ENCODE measurements at places on chromosomes 11 and 22. TPM values are rescaled to one million over a fixed set of nuclear protein-coding genes. Genes with fewer than 3 reads are reported as not detected.

LRRC32 gene
- 0.77 TPM for total RNA-seq

GLYATL1 gene
- total RNA-seq: 2.7 TPM

HTR3B gene
- 0.26 TPM for total RNA-seq

PATE2 gene
- 0.70 TPM for total RNA-seq

GRCh38 chr11:114987186-114987760, 308.9 kb downstream of the NXPE2 start:
- H3K27me3 ChIP-seq: peaks cover 3% of the 10 kb centered on the region
- no peak for DNase-seq
- no peak overlapping the region for H3K4me3 ChIP-seq
- no peaks in the 10 kb centered on the region for H3K4me1 ChIP-seq

DNA sequence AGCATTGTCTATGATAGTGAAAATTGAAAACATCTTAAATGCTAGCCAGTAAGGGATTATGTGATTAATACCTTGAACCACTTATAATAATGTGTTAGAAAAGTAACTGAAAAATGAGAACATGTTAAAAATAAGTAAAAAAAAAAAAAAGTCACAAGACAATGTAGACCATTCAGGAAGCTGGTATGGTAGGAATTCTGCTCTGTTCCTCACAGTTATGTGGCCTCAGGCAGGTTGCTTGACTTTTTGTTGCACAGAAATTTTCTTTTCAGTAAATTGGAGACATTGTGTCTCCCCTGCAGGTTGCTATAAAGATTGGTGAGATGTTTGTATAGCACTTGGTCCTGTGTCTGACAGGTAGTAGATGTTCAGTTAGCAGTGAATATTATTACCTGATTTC, 17.3 kb upstream of the PLET1 start:
- no peak overlapping the region for H3K4me3 ChIP-seq
- DNase-seq: no peak
- H3K27ac ChIP-seq: no peak overlapping the region
- no peaks in the 10 kb centered on the region for H3K36me3 ChIP-seq
- peaks cover 15% of the 10 kb centered on the region for H3K4me1 ChIP-seq
- no peaks in the 10 kb centered on the region for H3K27me3 ChIP-seq

- H3K4me1 ChIP-seq: peaks cover 47% of the 10 kb centered on the region
- H3K36me3 ChIP-seq: peaks cover 5% of the 10 kb centered on the region
- DNase-seq: no peak
- H3K4me3 ChIP-seq: peak overlapping the region; percentile 19
Measured at GRCh38 chr11:94933223-94934130, 39.9 kb downstream of the CWC15 start.

- DNase-seq: no peak
- H3K36me3 ChIP-seq: no peaks in the 10 kb centered on the region
- peaks cover 14% of the 10 kb centered on the region for H3K4me1 ChIP-seq
- H3K4me3 ChIP-seq: no peak overlapping the region
Measured at GRCh38 chr22:44546686-44547310, 48.8 kb upstream of the RTL6 start.

- H3K36me3 ChIP-seq: no peaks in the 10 kb centered on the region
- no peak overlapping the region for H3K4me3 ChIP-seq
- peaks cover 58% of the 10 kb centered on the region for H3K4me1 ChIP-seq
- no peak overlapping the region for H3K27ac ChIP-seq
- H3K27me3 ChIP-seq: no peaks in the 10 kb centered on the region
Measured at GRCh38 chr11:10320736-10321465, 16.0 kb downstream of the ADM start.

DNA sequence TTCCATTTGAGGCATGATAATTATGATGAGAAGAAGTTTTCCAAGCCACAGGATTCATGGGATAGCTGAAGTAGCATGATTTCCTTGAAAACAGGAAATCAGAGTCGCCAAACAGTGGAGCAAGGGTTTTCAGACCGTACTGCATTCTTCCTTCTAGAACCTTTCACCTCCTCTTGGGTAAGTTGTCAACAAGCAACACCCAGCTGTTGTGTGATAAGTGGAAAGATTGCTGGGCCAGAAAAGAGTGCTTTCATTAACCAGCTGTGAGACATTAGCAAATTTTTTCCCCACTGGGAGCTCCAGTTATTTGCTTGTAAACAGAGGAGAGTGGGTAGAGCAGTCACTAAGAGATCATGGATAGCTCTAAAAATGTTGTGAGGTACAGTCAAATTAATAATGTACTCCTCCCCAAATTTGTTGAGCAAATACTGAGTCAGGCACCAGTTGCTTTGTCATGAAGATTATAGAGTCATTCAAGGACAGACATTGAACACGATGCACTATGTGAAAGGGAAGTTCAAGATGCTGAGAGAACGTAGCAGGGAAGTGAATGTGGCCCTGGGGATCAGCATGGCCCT, 11.7 kb upstream of the MPEG1 start:
- DNase-seq: no peak
- no peaks in the 10 kb centered on the region for H3K36me3 ChIP-seq
- H3K27ac ChIP-seq: no peak overlapping the region
- no peaks in the 10 kb centered on the region for H3K4me1 ChIP-seq

DNA sequence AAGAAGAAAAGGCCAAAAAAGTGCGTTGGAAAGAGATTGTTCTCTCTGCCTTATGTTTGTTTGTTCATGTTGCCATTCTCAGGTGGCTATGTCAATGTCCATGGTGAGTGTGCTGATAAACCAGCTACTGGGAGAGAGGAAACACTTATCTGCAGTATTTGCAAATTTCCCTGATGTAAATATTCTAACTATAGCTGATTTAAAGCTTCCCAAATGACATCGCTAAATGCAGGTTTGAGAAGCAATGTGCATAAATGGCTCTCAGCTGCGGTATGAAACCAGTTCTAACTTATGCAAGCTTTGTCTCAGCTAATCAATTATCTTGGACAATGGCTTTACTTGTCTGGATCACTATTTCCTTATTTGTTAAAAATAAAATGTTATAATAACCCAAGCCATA, 312.5 kb upstream of the ANO3 start:
- H3K4me3 ChIP-seq: no peak overlapping the region
- H3K36me3 ChIP-seq: no peaks in the 10 kb centered on the region
- no peaks in the 10 kb centered on the region for H3K4me1 ChIP-seq
- no peak for DNase-seq

GRCh38 chr22:19062943-19063308, 59.3 kb downstream of the DGCR2 start:
- H3K27me3 ChIP-seq: no peaks in the 10 kb centered on the region
- no peak overlapping the region for H3K4me3 ChIP-seq
- no peak overlapping the region for H3K27ac ChIP-seq
- no peak for DNase-seq
- H3K4me1 ChIP-seq: peaks cover 8% of the 10 kb centered on the region

DNA sequence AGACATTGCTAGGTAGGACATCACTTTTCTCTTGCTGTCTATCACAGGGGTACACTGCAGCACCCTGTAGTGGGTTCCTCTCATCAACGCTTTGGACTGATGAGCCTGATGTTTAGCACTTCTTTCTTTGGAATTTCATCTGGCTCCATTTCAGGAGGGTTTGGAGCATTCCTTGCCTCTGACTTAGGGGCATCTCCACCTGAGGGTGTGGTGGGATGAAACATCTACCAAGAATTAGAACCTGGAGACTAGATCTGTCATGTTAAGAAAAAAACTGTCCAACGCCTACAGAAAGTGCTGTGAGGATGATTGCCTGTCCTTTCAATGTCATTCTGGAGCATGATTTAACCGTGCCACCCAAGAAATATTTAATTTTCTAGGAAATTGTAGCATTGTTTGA, 648.4 kb downstream of the ETS1 start:
- no peak overlapping the region for H3K4me3 ChIP-seq
- H3K36me3 ChIP-seq: peaks cover 11% of the 10 kb centered on the region
- H3K27me3 ChIP-seq: no peaks in the 10 kb centered on the region
- peaks cover 42% of the 10 kb centered on the region for H3K4me1 ChIP-seq

DNA sequence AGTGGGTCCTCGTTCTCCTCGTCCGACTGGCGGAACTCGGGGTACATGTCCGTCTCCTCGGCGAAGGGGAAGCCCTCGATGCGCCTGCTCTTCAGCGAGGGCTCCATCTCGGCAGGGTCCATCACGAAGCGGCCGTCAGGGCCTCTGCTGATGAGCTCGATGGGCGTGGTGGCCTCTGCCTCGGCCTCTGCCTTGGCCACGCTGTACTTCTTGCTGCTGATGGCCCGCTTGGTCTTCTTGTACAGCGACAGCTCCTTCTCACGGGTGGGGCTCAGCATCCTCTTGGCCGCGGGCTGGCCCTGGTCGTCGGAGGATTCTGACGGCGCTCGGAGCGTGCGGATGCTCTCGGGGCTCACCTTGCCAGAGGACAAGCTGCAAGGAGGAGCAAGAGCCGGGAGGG, 35.7 kb downstream of the IGSF9B start:
- no peak for DNase-seq
- peaks cover 3% of the 10 kb centered on the region for H3K4me1 ChIP-seq
- no peak overlapping the region for H3K4me3 ChIP-seq
- no peaks in the 10 kb centered on the region for H3K27me3 ChIP-seq
- H3K27ac ChIP-seq: no peak overlapping the region

DNA sequence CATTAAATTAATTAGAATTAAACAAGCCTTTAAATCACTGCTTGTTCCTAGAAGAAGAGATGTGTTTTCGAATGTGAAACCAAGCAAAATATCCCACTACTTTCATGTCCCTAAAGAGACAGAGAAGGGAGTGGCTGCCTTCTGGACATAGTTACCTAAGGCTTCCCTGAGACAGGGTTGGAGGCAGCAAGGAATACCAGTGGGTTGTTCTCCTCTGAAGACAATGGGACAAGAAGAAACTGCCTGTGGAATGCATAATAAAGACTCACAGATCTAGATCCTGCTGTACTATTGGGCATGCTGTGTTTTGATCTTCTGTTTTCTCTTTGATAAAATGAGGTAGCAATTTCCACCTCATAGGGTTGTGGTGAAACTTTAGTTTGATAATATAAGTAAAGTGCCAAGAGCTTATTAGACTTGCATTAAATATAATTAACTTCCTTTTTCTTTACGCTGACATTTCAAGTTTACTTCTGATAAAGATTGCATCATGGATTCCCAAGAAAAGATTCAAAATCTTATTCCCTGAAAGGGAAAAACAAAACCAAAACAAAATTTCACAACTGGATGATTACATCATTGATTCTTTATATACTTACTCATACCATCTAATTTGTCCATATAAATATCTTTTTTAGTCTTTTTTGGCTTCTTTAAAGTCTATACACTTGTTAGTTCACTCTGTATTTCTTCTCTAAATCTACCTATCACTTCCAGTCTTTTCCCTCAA, 621.3 kb downstream of the ETS1 start:
- H3K27me3 ChIP-seq: no peaks in the 10 kb centered on the region
- H3K4me3 ChIP-seq: no peak overlapping the region
- no peaks in the 10 kb centered on the region for H3K4me1 ChIP-seq
- H3K27ac ChIP-seq: no peak overlapping the region

- DNase-seq: peak; percentile 46
- no peak overlapping the region for H3K27ac ChIP-seq
- H3K36me3 ChIP-seq: no peaks in the 10 kb centered on the region
- H3K4me3 ChIP-seq: peak overlapping the region; percentile 72
- H3K27me3 ChIP-seq: peaks cover 17% of the 10 kb centered on the region
- H3K4me1 ChIP-seq: peaks cover 5% of the 10 kb centered on the region
Measured at GRCh38 chr11:72642043-72642883, 32.0 kb downstream of the PDE2A start.

DNA sequence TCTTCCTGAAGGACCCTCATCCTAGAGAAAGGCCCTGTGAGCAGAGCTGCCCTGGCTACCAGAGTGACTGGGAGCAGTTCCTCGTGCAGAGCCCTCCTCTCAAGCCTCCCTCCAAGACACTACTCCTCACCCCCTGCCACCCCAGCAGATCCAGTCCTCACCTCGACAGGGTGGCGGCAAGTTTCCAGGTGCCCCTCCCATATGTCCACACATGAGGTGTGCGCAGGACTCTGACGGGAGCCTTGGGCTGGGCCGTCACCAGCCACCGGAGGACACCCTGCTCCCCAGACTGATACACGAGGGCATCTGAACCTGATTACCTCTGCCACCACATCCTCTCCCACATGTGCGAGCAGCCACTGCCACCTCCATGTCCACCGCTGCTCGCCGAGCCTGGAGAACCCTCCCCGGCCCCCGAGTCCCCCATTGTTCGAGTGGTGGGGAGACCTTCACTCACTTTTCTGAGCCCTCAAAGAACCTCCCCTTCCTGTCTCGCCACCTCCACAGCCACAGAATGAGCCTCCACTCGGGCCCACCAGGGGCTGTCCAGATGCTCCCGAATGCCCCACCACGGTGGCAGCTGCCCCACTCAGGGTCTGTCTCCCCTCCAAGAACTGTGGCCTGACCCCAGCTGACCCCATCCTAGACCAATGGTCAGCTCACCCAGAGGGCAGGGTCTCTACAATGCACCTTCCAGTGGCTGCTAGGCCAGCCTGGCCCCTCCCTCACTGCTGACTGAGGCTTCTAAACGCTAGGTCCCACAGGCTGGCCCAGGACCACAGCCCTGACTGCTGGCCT, 62.5 kb downstream of the DGCR2 start:
- H3K36me3 ChIP-seq: peaks cover 2% of the 10 kb centered on the region
- DNase-seq: no peak
- H3K27me3 ChIP-seq: no peaks in the 10 kb centered on the region
- H3K27ac ChIP-seq: no peak overlapping the region
- no peak overlapping the region for H3K4me3 ChIP-seq

DNA sequence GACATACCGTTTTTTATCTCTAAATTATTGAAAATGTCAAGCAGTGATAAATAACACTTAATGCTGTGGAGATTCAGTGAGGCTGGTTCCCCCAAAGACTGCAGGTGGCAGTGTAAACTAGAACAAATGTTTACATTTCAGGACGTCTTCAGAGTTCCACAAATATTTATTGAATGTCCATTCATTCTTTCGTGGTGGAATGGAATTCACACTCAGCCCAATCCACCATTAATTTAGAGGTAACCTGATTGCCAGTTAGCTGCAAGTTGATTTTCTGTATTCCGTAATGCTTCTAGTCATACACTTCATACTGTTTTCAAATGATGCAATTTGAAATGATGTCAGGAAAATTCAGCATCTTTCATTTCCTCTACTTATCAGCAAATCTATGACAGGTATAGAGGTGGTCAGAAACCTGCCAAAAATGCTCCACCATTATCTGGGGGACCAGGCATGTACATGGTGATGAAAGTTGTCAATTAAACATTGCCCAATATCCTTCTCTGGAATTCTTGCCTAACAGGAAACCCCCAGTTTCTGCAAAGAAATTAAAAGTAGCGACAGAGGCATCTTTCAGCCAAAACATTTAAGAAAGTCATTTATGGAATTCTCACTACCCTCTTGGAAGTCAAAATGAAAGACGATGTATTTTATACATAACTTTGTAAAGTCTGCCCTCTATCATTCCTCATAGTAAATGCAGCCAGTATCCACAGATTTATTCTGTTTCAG, 94.3 kb upstream of the BMAL1 start:
- H3K4me3 ChIP-seq: no peak overlapping the region
- H3K36me3 ChIP-seq: peaks cover 11% of the 10 kb centered on the region
- DNase-seq: no peak

GRCh38 chr11:62752994-62753735, 795 bp downstream of the ZBTB3 start:
- peaks cover 36% of the 10 kb centered on the region for H3K4me1 ChIP-seq
- no peaks in the 10 kb centered on the region for H3K27me3 ChIP-seq

- no peak overlapping the region for H3K4me3 ChIP-seq
- peak; percentile 28 for DNase-seq
- H3K4me1 ChIP-seq: no peaks in the 10 kb centered on the region
- H3K36me3 ChIP-seq: no peaks in the 10 kb centered on the region
- no peaks in the 10 kb centered on the region for H3K27me3 ChIP-seq
Measured at GRCh38 chr11:6531267-6531752, 34.2 kb downstream of the DNHD1 start.

All from neural crest cell (in vitro differentiated cells).